ENCODE measurements at places on chromosomes 12 and 14.

GRCh38 chr14:90060312-90060964, 1.4 kb upstream of the KCNK13 start:
- DNase-seq: peak; percentile 29

DNA sequence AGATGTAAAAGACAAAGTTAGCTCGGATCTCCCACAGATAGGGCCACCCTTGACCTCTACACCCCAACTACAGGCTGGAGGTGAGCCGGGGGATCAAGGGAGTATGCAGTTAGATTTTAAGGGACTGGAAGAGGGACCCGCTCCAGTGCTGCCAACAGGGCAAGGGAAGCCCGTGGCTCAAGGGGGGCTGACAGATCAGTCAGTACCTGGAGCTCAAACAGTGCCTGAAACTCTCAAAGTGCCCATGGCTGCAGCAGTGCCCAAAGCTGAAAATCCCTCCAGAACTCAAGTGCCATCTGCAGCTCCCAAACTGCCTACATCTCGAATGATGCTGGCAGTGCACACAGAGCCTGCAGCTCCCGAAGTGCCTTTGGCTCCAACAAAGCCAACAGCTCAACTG, 10.4 kb downstream of the NYNRIN start:
- DNase-seq: no peak

GRCh38 chr12:2276288-2277033, 223.7 kb downstream of the CACNA1C start:
- no peak for DNase-seq

DNA sequence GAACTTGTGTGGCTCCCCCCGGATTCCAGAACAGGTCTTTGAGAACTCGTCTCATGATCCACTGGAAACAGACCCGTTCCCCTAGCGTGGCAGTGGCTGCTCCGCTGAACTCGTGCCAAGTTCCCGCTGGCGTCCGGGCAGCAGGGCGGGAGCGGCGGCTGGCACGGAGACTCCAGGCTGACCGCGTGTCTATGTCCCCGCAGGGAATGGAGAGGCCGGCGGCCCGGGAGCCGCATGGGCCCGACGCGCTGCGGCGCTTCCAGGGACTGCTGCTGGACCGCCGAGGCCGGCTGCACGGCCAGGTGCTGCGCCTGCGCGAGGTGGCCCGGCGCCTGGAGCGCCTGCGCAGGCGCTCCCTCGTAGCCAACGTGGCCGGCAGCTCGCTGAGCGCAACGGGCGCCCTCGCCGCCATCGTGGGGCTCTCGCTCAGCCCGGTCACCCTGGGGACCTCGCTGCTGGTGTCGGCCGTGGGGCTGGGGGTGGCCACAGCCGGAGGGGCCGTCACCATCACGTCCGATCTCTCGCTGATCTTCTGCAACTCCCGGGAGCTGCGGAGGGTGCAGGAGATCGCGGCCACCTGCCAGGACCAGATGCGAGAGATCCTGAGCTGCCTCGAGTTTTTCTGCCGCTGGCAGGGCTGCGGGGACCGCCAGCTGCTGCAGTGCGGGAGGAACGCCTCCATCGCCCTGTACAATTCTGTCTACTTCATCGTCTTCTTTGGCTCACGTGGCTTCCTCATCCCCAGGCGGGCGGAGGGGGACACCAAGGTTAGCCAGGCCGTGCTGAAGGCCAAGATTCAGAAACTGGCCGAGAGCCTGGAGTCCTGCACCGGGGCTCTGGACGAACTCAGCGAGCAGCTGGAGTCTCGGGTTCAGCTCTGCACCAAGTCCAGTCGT, 1.5 kb downstream of the APOLD1 start:
- no peak for DNase-seq

DNA sequence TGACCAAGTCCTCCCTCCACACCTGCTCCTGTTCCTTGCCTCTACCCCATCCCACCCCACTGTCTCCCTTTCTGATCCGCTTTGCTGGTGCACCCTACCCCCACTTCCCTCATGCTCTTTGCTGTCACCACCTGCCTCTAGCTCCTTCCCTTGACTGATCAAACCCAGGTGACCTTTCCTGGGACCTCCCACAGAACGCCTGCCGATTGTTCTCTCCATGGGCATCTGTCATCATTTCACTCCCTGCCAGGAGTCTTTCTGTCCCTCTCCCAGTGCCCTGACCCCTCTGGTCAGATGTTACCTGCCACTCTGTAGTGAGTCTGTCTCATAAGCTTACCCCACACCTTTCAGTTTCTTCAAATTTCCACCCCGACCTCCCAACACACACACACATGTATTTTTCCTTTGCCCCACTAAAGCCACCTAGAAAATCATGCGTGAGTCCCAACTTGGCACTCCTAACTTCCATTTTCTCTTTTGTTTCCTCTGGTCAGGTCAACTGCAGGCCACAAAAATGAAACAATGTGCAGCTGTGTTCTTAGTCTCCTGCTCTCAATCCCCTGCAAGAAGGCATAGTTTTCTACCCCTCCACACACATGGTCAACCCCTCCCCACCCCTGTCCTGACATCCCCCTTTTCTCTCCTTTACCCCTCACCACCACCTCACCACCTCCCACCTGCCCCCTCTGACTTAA, 229.8 kb downstream of the DPF3 start:
- no peak for DNase-seq

- DNase-seq: no peak
Observed at GRCh38 chr12:100274291-100274690, 7.3 kb downstream of the SCYL2 start.

DNA sequence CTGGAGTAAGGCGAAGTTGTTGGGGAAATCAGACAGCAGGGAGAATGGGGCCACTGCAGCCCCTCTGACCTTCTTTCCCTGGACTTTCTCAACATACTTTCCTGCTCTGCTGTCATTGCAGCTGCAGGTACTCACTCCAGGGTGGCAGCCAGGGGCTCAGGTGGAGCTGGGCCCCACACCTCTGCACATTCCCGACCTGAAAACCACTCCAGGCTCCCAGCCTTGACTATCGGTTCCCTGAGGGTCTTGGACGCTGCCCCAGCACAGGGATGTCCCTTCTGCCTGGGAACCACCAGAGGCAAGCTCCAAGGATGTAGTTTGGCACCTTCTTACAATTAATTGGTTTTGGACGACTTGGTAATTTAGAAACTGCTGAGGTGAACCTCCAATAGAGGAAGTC, 24.8 kb upstream of the CAPRIN2 start:
- no peak for DNase-seq

- no peak for DNase-seq
Observed at GRCh38 chr12:101881228-101881627, 3.8 kb downstream of the DRAM1 start.

All from epithelial cell of prostate (primary cell).